Activated T-cell treated with anti-CD3 and anti-CD28 coated beads, Interleukin-2, amount 50 U/mL, for 48 hours (primary cell): ENCODE measurements at places on chromosomes 2 and 18.

DNA sequence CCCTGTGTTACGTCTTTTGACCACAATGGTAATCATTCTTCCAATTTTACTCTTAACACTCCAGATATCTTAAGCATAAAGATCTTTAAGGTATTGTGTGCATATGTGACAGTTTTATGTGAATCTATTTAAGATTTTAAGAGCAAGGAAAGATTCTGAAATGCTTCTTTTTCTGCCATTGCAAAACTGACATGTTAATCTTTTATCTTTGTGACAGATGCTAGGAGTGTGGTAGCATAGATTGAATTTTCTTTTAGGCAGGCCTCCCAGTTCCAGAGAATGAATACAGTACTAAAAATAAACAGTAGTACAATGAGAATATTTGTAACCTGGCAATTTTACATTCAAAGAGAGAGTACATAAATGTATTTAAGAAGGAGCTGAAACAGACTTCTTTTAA is 232.5 kb upstream of the ZSWIM2 start:
- DNase-seq = no peak

DNA sequence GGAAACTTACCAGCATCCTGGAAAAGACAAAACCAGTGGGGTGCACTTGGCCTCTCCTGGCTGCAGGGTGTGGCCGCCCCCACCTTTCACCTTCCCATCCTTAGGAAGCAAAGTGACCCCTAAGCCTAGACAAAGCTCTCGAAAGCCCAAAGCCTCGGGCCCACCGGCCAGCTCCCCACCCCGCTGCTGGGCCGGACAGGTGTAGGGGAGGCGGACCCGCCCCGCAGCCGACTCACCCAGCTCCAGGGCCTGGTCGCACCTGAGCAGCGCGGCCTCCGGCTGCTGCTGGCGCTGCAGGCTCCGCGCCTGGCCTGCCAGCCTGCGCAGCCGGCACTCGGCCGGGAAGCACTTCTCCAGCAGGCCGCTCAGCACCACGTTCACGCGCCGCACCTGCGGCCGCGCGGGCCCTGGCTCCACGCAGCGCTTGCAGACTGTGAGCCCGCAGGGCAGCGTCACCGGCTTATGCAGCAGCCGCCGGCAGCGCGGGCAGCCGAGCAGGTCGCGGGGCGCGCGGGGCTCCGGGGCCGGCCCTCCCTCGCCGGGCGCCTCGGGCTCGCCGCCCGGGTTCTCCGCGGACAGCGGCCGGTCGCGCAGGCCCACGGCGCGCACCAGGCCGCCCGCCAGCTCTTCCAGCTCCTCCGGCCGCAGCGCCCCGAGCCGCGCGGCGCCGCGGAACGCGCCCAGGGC is 979 bp downstream of the LONRF2 start:
- DNase-seq = peak; percentile 25

DNA sequence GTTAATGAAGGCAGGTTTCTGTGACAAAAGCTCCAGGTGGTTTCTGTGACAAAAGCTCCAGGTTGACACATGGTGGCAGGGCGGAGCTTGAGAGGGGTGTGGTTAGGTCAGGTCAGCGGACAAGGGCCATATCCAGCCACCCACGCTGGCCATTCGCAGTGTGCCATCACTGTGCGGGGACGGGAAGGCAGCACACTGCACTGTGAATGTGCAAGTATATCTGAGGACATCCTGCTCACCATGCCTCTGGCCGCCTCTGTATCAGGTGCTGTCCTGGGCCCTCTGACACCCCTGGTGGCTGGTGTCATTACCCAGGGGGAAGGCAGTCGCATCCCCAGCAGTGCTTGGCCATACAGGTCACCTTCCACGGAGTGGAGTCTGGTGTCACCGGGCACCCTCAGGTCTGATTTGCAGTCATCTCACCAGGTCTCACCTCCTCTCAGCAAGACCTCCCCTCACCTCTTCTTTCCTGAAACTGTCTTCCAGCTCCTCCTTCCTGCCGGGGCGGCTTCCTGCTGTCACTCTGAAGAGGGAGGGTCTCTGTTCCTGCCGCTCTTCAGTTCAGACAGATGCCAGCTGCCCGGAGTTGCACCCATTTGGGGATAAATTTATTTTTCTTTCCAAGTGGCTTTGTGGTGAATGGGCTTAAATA is 34.9 kb downstream of the CTIF start:
- no peak for DNase-seq

DNA sequence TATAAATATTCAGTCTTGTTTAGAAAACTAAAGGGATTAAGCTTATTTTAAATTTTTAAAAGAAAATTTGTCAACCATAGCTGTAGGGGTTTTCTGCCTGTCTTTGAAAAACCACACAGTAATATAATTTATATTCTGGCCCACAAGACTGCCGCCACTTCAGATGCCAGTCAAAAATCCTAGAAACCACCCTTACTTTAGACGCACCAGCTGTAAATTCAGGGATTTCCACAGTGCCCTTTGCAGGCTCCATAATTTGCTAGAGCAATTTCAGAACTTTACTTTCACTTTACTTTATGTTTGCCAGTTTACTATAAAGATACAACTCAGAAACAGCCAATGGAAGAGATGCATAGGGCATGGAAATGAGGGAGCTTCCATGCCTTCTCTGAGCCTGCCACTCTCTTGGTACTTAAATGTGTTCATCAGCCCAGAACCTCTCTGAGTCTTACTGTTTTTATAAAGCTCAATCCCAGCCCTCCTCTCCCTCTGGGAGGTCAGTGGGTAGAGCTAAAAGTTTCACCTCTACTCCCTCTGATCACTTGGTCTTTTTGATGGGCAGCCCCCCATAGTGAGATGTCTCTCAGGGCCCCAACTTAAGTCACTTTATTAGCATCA is 63.3 kb downstream of the KYNU start:
- DNase-seq = no peak

DNA sequence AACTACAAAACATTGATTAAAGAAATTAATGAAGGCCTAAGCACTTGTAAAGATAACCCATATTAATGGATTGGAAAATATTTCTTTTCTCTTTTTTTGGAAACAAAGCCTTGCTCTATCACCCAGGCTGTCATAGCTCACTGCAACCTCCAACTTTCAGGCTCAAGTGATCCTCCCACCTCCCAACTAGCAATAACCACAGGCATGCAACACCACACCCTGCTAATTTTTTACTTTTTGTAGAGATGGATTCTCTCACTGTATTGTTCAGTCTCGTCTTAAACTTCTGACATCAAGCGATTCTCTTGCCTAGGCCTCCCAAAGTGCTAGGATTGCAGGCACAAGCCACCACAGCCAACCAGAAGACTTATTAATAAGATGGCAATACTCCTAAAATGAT is 73.4 kb upstream of the NDUFV2 start:
- no peak for DNase-seq

DNA sequence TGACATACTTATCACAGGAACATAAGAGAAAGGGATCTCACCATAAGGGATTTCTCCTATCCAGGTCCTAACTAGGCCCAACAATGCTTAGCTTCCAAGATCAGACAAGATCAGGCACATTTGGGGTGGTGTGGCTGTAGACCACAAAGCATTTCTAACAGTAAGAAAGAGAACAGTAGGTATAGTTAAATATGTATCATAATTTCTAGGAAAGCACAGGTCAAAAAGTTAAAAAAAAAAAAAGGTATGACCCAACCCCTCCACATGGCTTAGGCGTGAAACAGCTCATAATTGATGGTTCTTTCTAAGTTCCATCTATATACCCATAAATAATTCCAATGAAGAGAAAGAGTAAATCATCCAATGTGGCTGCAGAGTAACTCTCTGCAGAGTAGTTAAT is 6.9 kb downstream of the PRKD3 start:
- DNase-seq = no peak

GRCh38 chr18:42164556-42164955 is 209.5 kb downstream of the PIK3C3 start:
- DNase-seq = no peak

- DNase-seq = no peak
Measured at GRCh38 chr18:72942766-72943165, 75.0 kb upstream of the NETO1 start.

DNA sequence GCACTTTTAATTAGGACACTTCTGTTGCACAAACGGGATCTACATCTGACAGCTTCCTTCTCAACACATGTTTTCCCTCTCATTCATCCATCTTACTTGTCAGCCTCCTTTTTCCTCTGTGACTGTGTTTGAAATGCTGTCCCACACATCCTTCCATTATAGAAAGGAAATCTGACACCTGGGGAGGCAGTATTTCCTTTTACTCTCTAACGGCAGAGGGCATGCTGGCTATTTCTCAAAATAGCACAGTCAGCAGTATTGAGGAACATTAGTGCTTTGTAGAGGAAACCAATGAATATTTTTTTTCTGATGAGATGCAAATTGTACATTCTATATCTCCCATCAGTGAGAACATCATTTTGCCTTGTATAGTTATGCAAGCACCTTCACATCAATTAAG is 668.7 kb downstream of the SLC4A3 start:
- no peak for DNase-seq

DNA sequence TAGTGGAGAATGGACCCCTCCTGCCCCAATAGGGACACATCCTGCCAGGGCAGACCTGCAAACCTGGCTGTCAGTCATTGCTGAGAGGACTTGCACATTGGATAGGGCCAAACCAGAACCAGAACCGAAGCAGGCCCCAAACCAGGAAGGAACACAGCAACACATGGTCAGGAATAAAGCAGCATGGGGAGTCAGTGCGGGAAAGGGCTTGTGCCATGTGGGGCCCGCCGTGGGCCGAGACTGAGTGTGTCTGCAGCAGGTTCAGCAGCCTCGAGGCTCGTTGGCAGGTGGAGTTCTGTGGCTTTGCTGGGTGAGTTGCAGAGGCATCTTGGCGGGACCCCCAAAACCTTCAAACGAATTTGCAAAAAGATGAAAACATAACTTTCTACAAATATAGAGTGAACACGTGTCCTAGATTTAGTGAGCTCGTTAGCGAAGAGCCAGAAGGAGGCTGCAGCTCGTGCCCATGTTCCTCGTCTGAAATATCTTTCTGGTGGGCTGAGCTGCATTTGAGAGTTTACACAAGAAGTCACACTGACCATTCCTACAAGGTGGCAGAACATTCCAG is 44.9 kb upstream of the LDLRAD4 start:
- DNase-seq = no peak

- no peak for DNase-seq
Measured at GRCh38 chr2:164871404-164871803, 29.8 kb upstream of the COBLL1 start.

DNA sequence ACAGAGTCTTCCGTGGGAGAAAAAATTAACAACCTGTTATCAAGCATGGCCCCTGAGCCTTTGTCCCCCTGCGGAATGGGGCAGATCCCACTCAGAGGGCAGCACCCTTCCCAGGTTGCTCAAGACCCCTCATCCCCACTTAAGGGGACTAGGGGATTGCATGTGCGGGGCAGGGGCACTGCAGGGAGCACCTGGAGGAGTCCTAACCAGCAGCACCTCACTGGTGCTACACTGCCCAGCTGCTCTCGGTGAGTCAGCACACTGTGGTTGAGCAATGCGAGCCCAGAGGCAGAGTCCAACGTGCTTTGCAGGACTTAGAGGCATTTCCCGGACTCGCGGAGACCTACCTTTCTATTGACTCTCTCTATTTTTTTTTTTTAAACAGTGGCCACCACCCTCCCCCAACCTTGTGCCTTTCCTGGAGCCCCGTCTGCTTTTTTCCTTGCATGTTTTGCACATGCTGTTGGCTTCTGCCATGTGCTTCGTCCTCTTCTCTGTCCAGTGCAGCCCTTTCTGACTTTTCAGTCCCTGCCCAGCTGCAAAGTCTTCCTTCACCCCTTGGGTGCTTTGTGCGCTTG is 74.0 kb downstream of the IL1R2 start:
- DNase-seq = no peak

DNA sequence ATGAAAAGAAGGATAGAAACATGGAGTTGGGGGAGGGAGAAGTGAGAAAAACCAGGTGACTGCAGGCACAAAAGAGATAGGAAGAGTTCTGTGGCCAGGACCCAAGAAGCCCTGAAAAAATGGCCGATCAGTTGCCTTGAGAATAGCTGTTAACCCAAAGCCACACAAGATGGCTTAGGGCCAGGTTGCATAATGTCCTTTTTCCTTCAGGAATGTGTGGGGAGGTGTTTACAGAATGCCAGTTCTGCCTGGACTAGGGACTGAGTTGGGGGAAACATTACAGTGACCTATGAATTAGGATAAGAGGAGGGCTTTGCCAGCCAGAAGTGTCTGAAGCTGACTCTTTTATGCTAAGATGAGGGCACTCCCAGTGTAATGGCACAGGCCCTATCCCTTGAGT is 17.1 kb downstream of the FAM110C start:
- no peak for DNase-seq

GRCh38 chr2:60836491-60836890 is 44.9 kb upstream of the REL start:
- no peak for DNase-seq

DNA sequence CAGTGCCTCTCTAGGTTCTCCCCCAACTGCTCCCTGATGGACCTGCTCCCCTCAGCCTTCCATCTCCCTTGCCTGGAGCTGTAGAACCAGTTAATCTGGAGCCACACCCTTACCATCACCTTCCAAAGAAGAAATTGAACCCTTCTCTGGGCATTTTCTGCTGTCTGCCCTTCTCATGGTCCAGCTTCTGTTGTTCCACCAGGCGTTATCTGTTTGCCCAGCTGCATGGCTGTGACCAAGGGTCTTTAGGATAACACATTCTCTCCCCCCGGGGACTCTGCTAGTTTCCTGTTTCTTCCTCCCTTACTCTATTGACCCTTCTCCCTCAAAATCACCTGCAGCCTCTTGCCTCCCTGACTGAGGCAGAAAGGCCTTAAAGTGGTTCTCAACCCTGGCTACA is 3.2 kb upstream of the ANKRD53 start:
- DNase-seq = no peak

- DNase-seq = no peak
Measured at GRCh38 chr18:49464718-49465598, 4.5 kb upstream of the DYM start.

GRCh38 chr2:60285626-60286316 is 267.7 kb downstream of the BCL11A start:
- DNase-seq = no peak

DNA sequence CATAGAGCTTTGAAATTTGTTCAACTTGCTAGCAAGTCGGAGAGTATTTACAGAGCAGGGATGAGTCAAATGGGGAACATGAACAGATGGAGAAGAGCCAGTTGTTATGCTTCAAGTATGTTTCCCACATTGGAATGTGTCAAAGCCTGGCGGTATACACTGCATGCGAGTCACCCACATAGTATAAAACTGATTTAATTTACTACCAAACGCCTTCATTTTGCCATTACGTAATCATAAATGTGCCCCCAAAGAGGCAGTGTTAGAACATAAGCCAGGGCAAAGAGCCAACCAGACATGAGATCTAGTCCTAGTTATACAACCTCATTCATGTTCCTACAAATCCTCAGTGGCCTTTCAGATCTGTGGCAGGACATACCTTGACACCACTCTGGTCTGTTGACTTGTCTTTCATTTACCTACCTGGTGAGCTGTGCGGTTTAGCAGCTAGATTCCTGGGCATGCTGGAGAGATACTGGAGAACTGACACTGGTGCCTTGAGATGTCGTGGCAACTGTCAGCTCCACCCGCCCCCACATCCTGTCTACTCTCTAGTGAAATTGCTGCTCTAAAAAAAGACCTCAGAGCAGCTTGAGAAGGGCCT is 21.7 kb upstream of the NRP2 start:
- peak; percentile 62 for DNase-seq

- no peak for DNase-seq
Measured at GRCh38 chr2:63642946-63643345, 54.2 kb downstream of the MDH1 start.
